Cardiac fibroblast (primary cell): ENCODE measurements at places on chromosomes 5 and 9.
A peak's percentile ranks its signal among the peaks of the same experiment; 100 is the strongest.

DNA sequence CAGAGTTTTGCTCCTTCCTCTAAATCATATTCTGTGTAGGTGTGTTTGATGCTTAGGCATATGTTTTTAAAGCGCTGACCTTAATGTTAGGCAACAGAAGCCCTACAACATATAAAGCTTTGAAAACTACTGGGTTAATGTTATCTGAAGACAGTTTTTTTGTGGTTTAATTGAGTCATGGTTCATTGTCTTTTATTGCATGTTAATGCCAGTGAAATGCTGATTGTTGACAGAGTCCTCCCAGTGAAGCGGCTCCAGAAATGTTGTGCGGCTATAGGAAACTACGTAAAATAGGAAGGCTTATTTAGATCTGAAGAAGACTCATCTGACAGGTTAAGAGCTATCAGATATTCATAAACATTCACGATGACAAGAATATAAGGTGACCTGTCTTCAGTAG, 424.6 kb downstream of the CCDC171 start:
- peak; percentile 29 for DNase-seq

DNA sequence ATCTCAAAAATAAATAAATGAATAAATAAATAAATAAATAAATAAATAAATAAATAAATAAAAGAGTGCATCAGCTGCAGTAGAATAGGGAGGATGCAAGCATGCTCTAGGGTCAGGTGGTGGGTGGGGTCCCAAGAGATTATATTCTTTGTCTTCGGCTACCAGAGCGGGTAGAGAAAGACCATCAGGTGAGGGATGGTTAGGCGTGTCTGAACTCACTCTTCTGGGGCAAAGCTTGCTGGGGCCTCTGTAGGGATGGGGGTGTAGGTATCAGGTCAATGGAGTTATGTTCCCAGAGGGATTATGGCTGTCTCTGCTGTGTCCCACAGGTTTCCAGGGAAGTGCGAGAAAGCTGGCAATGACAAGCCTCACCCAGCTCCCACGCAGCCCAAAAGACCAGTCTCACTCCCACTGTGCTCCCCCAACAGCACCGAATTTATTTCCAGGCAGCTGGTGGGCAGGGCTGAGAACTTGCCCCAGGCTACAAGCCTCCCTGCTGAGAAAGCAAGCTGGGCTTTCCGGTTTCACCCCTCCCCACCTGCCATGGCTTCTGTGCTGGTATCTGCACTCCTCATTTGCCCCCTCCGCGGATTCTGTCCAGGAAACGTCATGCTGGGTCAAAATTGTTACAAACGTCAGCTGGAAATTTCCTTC, 180.8 kb downstream of the LURAP1L start:
- DNase-seq, result no peak

- no peak for DNase-seq
Measured at GRCh38 chr9:71544464-71544863, 223.8 kb downstream of the CEMIP2 start.

DNA sequence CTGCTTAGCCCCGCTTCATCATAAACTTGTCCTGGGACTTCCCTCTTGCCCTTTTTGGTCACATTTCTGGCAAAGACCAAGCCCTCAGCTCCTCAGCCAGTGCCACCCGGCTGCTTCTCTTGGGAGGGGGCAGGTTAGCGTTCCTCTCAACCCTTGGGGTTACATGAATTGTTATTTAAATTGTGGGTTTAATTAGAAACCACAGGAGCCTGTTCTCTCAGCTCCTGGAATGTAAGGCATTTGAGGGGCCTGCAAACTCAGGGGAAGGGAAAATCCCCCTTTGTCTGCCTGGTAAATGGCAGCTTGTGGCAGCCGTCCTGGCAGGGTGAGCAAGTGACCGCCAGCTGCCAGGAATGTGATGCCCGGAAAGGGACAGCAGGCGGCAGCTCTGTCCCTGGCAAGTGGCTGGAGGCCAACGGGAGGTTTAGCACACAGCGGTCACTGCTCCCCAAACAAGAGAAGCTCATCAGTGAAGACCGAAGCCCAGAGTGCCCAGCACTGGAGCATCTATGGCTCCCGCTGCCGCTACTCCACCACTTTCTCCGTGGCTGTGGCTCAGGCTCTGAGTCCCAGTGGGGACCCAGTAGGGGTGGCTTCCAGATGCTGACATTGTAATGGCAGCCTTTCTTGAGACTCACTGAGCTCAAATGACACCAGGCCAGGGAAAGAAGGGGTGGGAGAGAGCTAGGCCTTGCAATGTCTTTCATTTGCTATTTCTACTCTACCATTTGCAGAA, 51.7 kb downstream of the SHB start:
- DNase-seq, result peak; percentile 48

DNA sequence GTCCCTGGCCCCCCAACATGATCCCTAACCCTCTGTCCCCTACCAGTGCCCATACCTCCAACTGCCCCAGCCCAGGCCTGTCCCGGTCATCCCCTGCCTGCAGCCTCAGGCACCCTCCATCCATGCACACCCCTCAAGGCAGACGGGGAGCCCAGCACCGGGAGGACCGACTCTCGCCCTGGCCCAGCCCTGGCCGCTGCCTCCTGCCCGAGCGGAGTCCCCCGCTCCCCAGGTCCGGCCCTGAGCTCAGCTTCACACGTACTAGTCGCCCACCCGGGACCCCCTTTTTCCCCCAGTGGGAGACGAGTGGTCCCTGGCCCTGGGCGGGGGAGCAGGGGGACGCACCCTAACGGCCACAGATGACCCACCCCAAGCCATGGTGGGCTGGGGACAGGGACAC, 49.0 kb upstream of the UBAC1 start:
- no peak for DNase-seq

DNA sequence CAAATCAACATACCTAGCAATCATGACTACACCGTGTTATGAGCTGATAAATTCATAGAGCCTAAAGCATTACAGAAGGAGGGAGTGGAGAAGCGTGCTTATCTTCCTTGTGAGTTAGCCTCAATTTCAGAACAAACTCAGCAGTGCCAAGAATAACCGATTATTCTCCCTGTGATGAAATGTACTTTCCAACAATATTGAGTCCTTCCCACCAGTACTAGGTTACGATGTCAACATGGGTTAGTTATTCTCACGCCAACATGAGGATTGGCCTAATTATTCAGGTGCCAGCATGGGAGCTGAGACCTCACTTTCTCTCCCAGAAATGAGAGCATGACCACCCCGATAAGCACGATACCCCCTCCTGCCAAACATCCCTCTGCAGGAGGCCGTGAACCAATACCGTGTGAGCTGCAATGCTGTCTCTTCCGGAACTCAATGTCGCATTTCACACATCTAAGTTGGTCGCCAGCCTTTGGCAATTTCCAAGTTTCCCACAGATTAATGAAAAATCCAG, 193.7 kb downstream of the ENC1 start:
- peak; percentile 86 for DNase-seq

DNA sequence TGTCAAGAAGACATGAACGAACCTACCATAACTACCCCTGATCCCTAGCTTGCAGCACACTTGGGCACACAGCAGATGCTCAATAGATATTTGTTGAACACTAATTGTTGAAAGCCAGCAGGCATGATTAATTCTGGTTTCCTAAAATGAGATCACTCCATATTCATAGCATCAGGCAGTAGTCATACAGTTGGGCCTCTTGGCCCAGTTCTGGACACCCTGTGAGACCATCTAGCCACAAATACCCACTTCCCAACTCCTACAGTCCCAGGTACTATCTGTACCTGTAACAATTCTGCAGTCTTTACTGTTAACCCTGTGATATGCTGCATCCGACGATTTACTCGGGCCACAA, 24.2 kb downstream of the P4HA2 start:
- DNase-seq, result no peak

DNA sequence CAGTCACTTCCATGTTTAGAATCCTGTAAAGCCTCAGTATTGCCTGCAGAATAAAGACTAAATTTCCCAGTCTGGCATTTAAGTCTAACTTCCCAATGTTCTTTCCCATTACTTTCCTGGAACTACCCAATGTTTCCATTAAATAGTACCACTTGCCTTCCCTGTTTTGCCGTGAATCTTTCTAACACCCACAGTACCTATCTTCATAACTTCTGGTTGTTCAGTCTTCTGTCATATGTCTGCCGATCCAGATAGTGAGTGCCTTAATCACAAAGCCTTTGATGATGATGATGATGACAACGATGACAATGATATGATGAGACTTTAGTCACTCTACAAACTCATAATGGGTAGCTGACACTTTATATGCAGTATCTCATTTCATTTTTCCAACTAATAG, 6.6 kb upstream of the HEMGN start:
- DNase-seq, result no peak

DNA sequence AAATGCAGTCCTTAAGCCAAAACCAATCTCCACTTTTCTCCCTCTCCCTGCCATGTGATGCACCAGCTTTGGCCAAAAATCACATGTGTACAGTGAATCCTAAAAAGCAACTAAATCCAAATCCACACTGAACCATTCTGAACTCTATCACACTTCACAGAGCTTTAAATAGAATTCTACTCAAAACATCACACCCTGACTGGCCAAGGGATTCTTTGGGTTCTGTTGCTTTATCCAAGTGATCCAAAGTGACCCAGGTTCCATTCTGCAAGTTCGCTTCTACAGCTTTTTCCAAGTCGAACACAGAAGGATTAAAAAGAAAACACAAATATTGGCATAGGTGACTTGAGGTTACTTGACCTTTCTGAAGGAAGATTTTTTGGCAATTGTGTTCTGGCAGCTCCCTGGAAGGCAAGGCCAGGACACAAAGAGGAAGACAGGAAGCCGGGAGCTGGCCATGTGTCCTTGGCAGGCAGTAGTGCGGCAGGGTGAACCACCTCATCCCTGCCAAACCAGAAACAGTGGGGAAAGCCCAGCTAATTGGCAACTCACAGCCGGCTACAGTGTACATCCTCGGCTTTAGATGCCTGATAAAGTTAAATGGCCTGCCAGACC, 115.0 kb downstream of the NFIB start:
- DNase-seq, result peak; percentile 79

DNA sequence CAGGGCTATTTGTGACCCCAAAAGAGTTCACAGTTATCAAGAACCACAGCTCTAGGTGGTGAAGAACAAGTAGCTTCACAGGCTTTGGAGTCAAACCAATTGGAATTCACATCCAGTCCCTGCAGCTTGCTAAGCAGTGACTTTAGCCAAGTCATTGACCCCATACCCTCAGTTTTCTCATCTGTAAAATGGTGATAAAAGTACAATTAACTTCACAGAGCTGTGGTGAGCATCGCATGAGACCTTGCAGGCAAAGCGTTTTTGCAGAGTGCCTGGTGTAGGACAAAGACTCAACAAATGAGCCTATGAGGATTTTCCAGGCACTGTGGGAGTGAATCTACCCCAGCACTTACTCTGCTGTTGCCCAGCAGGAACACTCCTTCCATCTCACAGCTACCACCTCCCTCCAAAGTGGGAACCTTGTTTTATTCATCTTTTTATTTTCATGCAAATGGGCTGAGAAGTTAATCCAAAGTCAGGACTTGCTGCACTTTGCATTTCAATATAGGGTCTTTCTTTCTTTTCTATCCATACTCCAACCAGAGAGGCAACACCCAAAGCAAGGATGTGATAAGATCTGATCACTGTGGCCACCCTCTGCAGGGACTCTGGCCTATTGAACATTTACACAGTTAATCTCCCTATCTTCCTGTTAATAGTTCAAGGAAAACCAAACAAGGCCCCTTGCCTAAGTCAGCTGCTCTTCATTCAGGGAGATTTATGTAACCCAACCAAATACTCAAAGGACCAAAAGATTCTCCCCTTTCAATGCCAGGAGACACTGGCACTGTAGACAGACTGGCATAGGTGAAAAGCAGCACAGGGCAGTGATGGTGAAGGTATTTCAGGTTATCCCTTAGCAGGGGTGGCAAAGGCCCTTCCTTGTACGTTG, 41.9 kb downstream of the ABCA1 start:
- DNase-seq, result no peak

DNA sequence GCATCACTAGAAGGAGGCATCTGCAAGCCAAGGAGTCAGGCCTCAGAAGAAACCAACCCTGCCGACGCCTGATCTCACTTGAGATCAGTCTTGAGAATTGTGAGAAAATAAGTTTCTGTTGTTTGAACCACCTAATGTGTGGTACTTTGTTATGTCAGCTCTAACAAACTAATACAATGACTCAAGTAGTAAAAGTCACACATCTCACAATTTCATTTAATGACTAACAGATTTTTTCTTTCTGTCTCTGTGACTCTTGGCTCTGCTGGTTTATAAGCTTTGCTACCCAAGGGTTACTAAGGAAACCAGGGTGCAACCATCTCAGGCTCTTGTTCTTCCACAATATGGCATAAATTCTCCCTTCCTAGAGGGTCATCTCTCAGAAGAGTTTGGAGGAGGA, 315.8 kb upstream of the GRAMD2B start:
- no peak for DNase-seq

- no peak for DNase-seq
Measured at GRCh38 chr5:77843570-77844372, 67.6 kb upstream of the TBCA start.

DNA sequence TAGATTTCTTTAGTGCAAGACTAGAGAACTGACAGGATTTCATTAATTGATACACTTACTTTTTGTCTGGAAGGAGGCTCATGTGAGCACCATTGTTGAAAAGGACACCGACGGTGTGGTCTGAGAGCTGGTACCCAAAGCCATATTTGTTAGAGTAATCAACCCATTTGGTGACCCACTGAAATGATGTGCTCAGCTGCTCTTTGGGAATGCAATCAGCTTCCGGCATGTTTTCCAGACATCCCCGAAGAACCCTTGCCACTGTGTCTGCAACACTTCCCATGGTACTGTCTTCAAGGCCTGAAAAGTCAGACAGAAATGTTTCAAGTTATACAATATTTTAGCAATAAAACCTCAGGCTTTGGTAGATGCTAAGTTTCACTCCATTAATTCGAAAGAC, 4.4 kb downstream of the PLK2 start:
- DNase-seq, result no peak

DNA sequence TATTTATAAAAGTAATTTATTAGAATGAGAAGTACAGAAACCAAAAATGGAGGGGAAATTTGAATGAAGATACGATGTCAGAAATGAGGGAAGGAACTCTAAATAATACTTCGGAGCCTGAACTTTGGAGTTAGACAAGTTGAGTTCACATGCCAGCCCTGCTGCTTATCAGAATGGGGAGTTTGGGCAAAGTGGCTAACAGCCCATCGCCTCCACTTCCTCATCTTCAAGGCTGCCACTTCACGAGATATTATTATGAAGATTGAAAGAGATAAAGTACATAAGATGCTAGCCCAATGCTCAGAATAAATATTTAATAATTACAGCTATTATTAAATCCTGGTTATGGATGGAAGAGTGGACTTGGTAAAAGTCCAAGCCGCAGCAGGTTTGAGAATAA, 56.2 kb upstream of the ABCA1 start:
- DNase-seq, result no peak

GRCh38 chr9:37329576-37329975, 92.9 kb upstream of the GRHPR start:
- peak; percentile 69 for DNase-seq

- DNase-seq, result no peak
Measured at GRCh38 chr9:38422555-38423260, 1.5 kb downstream of the IGFBPL1 start.
